ENCODE measurements at places on chromosomes 6 and 20. TPM values are rescaled to one million over a fixed set of nuclear protein-coding genes. Genes with fewer than 3 reads are reported as not detected.

MRAP2 gene
- 0.17 TPM for total RNA-seq

DNA sequence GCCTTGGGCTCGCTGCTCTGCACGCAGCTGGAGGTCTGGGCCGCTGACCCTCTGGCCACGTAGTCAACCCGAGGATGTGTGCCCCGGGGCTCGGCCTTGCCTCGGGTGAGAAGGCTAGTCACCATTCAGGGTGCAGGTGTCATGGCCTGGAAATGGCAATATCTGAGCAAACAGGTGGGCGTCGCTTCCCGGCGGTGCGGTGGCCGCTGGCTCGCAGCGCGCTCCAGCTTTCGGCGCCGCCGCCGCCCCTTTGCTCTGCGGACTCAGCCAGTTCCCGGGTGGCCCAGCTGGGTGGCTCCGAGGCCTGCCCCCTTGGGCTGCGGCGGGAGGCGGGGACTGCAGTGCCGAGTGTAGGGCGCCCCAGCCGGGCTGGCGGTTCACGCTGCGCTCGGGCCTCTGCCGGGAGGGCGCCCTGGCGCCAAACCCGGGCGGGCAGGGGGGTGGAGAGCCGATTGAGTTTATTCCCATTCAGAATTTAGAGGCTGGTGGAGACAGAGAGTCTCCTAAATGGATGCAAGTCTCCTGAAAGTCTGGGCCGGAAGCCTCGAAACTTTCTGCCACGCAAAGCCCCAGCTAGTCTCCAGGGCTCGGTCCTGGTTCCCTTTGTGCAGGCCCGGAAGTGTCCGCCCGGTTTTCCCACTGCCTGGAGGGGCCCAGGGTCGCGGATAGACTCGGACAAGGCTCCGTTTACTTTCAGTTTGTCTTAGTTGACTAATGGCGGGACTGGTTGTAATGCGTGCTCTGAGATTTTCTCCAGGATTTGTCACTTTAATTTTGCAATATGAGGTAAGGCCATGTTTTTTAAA is 11.3 kb upstream of the TFAP2A start:
- DNase-seq, result peak; percentile 34

GRCh38 chr20:62964700-62965099 is 12.2 kb downstream of the SLC17A9 start:
- DNase-seq, result no peak

DNA sequence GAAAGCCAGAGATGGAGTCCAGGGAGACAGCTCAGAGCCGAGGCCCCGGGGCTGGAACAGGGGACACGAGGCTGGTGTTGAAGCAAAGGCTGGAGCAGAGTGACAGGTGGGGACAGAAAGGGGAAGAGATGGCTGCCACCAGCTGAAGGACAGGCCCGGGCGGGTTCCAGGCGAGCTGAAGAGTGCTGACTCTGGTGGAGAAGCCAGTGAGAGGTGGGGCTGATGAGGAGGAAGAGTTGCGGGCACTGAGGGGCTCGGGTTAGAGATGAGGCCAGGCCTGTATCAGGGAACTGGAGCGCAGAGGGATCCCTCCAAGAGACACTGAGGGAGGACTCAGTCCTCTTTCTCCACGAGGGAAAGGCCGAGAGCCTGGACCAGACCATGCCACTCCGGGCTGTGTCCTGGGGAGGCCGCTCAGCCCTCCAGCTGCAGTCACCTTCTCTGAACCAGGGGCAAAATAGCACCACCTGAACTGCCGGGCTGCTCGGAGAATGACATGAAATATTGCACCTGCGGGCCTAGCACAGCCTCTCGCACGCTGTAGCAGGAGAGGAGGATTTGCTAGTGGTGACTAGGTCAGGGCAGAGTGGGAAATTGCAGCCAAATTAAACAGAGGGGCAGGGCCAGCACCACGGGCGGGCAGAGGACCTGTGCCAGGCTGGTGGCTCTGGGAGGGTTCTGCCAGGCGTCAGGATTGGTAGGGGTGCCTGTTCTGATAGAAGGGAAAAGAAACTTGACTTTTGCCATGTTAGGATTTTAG is 175.9 kb downstream of the ZDHHC14 start:
- no peak for DNase-seq

- DNase-seq, result peak; percentile 78
Observed at GRCh38 chr6:44052419-44053023, 74.7 kb downstream of the MRPL14 start.

DNA sequence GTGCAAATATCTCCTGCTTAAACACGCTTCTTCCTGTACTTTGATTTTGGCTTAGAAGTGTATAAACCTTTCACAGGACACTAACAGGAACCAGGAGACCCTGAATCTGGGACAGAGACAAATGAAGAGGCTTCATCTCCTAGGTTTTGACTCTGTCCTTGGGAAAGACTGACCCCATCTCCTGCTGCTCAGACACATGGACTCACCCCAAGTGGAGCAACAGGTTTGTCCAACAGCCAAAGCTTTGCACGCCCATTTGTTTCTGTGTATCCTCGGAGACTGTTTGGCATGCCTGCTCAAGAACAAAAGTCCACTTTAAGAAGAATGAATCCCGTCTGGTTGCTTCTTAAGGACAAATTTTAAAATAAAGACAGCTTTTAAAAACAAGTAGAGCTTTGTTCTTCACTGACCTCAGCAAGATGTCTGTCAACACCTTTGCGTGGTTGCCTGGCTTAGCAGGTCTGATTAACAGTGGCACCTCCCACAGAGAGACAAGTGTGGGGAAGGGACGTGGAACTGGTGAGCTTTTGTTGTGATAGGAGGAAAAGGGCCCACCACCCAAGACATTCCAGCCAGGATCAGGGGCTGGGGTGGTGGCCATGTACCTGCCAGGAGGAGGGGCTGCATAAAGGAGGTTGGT is 202.6 kb downstream of the SOD2 start:
- DNase-seq, result no peak

DEFB132 gene
- not detected for total RNA-seq

DNA sequence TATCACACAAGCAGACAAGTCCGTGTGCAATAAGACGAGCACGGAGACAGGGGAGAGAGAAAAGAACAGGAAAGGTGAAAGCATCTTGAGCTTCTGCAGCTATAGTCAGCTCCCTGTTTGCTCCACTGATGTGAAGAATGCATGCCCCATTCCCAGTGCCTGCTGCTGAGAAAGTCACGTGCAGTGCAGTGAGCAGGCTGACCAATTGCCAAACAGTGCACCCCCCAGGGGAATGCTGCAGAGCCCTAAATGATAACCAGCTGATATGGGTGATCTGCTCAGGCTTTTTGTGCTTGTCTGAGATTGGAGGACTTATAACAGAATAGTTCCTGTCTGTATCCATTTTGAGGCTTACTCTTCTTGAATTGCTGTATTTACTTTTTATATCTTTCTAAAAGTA is 121.5 kb downstream of the PACRG start:
- DNase-seq, result no peak

GRCh38 chr20:35600993-35601973 is 14.3 kb upstream of the SPAG4 start:
- peak; percentile 76 for DNase-seq

BHLHE23 gene
- total RNA-seq, result not detected

GRCh38 chr6:154093231-154094044 is 54.4 kb downstream of the OPRM1 start:
- no peak for DNase-seq

RRAGD gene
- 1.8 TPM for total RNA-seq

DNA sequence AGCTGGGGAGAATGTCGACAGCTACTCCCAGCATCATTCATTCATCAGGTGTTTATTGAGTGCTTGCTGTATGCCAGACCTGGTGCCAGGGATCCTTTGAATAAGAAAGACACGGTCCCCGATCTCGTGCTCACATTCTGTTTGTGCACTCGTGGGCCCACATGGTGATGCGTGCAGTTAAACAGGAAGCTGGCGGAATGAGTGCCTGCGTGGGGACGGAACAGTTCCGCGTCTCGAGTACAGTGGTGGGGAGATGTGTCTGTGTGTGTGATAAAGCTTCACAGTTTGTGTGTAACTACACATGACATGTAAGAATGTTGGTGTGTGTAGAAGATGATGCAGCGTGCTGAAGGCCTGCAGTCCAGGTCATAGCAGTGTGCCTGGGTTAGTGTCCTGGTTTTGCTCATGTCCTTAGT is 6.5 kb downstream of the RBM38 start:
- no peak for DNase-seq

SYCP2 gene
- total RNA-seq, result 0.51 TPM

DNA sequence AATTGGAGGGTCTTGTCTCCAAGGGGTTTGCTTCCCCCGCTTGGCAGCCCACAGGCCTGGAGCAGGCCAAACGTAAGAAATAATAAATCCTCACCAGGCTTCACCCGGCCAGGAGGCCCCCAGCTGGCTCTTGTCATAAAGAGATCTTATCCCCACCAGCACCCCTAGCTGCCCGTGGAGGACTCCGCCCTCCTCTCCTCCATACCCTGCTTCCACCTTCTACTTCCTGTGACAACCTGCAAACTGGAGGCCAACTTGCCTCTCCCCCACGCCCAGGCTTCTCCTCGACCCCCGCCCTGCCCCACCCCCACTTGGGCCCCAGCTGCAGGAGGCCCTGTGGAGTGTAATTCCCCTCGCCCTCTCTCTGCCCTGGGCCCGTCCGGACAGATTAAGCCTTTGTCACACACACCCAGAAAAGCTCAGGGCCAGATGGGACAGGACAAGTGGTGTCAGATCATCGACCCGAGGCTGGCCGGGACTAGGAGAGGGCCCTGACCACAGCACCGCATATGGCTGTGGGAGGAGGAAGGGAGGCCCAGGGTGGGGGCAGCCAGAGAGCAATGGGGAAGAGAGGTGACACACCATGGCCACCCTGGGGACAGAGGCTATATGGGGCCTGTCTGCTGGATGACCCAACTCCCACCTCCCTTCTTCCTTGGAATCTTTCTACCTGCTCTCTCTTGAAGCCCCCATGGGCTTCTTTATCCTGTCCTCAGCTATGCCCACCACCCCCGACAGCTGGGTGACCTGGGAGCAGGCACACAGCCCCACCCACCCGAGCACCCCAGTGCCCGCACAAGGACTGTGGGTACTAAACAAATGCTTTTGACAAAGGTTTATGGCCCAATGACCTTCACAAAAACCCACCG is 3.9 kb downstream of the NOL4L start:
- no peak for DNase-seq

GRCh38 chr6:137417396-137417795 is 76.8 kb downstream of the OLIG3 start:
- DNase-seq, result peak; percentile 13

DNA sequence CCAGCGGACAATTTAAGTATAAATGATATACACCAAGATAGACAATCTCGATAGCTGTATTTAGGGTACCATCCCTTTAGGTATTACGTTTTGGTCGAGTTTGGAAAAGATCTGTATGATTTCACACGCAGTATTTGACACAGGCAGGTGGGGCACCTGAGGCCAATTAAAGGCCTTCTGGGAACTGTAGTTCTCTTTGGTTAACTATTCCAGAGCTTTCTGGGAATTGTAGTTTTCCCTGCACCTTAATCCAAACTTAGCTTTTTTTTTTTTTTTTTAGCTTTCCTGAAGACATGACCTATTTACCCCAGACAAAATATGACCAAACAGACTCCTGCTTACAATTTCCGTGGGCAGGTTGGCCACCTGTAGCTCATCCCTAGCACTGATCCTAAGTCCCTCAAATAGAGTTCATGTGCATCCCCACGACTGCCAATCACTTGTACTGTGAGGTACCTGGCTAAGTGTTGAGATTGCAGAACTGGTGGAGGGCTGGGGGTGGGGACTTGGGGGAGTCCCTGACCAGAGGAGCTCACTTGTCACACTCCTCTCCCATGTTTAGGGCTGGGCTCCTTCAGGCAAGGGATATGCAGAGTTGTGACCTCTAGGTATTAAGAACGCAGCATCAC is 999 bp upstream of the EHMT2 start:
- peak; percentile 47 for DNase-seq

GRCh38 chr6:106642476-106642875 is 13.1 kb downstream of the QRSL1 start:
- DNase-seq, result no peak

C6orf58 gene
- total RNA-seq, result not detected

GRCh38 chr20:36115925-36116324 is 38.6 kb upstream of the EPB41L1 start:
- no peak for DNase-seq

DNA sequence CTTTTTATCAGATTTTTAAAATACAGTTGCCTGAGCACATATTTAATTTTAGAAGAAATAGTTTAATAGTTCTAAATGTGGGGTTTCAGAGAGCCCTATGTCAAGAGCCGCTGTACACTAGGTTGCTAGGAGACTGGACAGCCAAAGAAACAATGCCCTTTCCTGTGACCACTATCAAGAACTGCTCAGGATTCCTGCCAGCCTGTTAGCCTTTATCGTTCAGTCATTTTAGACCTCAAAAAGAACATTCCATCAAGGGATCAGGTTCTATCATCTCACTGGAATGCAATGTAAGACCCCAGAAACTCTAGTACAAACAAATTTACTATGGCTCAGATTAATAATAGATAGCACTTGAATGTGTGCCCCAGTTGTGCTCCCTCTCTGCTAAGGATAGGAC is 181.2 kb upstream of the CCN2 start:
- peak; percentile 84 for DNase-seq

MYMX gene
- total RNA-seq, result not detected

DNA sequence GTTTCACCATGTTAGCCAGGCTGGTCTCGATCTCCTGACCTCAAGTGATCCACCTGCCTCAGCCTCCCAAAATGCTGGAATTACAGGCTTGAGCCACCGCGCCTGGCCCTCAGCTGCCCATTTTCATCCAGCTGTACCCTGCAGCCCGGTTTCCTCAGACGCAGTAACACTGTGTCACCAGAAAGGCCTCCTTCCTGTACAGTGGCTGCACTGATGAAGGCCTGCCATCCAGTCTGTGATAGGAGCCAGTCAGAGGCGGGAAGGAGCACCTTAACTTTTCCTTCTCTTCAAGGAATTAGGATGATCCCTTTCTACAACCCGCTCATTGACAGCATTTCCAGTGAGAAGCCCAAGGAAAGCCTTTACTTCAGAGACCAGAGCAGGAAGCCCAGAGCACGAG is 75.9 kb downstream of the GFOD1 start:
- no peak for DNase-seq

DNA sequence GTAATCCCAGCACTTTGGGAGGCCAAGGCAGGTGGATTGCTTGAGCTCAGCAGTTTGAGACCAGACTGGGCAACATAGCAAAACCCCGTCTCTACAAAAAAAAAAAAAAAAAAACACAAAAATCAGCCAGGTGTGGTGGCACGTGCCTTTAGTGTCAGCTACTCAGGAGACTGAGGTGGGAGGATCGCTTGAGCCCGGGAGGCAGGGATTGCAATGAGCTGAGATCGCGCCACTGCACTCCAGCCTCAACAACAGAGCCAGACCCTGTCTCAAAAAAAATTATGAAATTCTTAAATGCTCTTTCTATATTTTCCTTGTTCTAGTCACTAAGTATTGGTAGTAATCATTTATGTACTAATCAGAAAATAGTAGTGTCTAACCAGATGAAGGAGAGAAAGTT is 30.6 kb downstream of the SYTL3 start:
- DNase-seq, result no peak

DNA sequence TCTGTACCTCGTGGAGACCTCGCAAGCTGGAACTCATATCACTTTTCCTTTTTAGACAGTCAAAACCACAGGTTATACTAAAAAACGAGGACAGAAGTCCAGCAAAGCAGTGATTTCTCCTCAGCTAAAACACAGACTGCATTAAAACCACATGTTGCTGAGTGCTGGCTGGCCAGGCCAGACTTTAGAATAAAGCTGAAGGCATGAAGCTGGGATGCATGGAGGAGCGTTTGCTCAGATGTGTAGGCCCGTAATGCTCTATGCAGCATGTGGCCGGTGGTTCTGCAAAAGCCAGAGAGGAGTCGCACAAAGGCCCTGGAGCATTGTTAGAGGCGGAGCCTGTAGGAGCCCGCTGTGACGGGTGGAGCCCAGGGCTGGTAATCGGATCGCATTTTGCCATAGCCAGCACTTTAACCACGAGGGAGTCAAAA is 83.6 kb downstream of the SMOC2 start:
- DNase-seq, result no peak

- no peak for DNase-seq
Observed at GRCh38 chr6:106390088-106390487, 29.6 kb downstream of the CRYBG1 start.
